GM12865 (cell line): ENCODE measurements at places on chromosomes 4 and X.

DNA sequence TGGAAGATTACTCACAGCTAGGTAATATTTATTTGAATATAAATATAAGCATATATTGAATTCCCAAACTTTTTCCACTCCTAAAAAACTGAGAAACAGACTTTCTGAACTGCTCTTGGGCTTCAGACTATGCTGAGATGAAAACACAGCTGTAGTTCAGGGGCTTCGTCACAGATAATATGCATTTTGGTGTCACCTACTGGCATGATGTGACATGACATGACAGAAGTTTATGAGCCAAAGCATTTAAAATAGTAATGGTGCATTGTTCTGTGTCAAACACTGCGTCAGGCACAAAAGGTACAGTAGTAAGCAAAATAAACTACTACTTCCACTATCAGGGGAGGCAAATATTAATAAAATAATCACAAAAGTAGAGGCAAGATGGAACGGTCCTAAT is 171.3 kb downstream of the BTC start:
- peak; percentile 49 for DNase-seq

GRCh38 chr4:33746979-33747378 is 2497.3 kb downstream of the ARAP2 start:
- DNase-seq = peak; percentile 30

DNA sequence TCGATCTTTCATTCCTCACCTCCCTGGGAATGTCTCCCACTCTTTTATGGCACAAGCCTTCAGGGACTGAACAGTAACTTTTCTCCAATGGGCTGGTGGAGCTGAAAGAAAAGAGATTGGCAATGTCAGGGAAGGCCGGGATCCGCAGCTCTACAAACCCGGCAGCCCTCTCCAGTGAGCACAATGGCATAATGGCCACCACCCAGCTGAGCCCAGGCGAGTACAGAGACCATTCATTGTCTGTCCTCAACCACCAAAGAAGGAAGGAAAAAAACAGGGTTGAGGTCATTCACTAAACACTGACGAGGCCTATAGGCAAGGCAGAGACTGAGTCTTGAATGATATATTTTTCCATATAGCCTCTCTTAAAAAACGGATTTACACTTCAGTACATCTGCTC is 3.6 kb downstream of the GEMIN8 start:
- DNase-seq = no peak

DNA sequence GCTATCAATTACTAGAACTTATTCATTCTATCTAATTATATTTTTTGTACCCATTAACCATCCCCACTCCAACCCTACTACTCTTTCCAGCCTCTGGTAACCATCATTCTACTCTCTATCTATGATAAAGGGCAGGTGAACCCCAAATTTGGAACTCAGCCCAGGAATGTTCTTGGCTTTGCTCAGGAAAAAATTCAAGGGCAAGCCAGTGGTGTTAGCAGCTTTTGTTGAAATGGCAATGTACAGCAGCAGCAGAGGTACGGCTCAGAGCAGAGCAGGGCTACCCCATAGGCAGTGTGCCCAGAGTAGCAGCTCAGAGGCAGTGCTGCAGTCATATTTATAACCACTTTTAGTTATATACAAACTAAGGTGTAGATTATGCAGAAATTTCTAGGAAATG is 138.2 kb downstream of the RNF150 start:
- no peak for DNase-seq

GRCh38 chrX:22338740-22339139 is 66.0 kb downstream of the CBLL2 start:
- no peak for DNase-seq

DNA sequence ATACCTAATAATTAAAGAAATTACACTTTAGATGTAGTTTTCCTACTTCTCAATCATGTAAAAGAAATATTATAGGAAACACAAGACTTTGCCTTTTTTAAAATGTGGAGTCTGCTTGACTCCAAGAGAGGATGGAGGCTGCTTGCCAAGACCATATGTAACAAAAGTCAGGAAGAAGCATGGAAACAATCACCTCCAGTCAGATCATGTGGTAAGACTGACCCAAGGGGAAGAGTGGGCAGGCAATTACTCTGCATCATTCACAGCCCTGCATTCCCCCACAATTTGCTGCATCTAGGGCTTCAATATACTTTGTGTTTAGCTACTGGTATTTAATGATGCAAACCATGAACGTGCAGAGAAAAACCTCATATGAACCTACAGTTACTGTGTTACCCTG is 78.0 kb upstream of the RXFP1 start:
- no peak for DNase-seq

- DNase-seq = no peak
These were observed 109.6 kb upstream of the GIMD1 start for GRCh38 chr4:106478152-106478551.

DNA sequence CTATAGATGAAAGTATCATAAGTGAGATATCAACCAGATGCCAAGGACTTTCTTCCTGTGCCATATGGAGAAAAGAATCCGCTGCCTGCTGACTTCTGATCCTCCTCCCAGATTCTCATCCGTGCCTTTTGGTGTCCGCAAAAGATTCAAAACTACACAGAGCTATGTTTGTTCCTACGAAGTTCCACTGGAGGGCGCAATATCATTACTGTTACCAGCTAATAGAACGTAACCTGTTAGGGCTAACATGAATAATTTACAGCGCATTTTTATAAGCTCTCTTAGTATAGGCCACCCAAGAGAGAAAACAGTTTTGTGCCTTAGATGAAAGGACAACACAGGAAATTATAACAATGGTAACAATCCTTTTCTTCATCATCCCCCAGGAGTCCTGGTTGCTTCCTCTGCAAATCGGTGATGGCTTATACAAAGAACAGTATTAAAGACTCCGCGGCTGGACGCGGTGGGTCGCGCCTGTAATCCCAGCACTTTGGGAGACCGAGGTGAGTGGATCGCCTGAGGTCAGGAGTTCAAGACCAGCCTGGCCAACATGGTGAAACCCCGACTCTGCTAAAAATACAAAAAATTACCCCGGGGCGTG is 22.8 kb upstream of the CENPVL3 start:
- DNase-seq = peak; percentile 35

DNA sequence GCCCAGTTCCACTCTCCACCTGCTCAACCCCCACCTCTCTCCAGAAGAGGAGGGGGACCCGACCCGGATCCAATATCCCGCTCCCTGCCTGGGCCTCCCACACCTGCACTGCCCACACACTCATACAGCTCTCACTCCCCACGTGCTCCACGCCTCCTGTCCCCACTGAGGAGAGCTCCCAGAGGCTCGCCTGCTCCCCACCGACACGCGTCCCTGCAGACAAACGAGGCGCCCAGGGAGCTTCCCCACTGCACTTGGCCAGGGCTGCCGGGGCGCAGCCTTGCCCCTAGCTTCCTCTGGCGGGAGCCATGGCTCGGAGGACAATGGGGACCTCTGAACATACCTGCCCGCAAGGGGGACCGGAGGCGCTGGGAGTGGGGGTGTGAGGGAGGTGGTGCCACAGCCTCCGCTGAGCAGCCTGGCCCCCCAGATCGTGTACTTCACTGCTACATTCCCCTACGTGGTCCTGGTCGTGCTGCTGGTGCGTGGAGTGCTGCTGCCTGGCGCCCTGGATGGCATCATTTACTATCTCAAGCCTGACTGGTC is 5.0 kb downstream of the SLC6A8 start:
- DNase-seq = no peak

DNA sequence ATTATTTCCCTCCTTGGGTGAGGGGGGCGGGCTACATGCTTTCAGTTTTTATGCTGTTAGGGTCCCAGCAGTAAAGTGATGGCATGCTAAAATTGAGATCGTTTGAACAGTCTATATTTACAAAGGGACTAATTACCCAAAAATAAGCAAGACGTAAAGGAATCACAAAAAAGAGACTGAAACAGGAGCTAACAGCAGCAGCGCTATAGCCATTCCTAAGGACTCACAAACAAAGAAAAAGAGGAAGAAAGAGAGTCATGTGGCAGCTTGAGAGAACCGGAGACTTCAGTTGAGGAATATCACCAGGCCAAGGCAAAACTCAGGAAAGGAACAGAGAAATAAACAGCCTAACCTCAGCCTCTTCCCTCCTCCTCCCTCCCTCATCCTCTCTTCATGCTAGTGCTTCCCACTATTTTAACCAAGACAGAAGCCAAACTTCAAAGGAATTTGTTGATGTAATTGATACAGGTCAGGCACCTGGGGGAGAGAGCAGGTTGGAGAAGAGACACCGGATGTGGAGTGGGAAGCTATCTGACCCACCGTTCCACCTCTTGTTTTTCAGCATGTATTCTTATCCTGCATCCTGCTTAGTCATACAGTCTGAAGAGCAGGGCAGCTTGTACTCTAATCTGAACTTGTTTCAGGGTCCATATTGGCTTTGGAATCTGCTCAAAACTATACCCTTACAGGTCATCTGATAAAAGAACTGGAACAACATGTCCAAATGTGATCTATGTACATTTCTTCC is 383.7 kb downstream of the NAF1 start:
- DNase-seq = no peak

- no peak for DNase-seq
These were observed 34.7 kb downstream of the ARX start for GRCh38 chrX:24981030-24981429.

DNA sequence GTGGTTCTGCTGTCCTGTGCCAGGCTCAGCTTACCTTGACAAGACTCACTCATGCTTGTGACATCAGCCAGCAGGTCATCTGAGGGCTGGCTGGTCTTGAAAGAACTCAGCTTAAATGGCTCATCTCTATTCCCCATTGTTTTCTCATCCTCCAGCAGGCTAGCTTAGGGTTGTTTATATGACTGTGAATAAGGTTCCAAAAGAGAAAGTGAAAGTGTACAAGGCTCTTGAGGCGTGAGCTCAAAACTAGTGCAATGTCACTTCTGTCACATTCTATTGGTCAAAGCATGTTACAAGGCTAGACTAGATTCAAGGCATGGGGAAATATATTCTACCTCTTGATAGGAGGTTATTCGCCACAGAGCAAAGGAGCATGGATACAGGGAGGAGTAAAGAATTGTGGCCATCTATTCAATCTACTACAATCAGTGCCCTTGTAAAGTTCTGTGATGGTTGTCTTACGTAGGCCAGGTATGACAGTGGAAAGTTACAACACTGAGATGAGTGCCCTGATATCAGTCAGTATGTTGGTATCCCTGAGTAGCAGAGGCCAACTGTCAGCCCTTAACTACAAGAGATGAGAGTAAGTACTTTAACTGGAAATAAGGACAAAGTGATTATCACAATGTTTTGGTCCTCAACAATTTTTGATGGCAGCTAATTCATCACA is 19.8 kb upstream of the TMLHE start:
- peak; percentile 18 for DNase-seq

DNA sequence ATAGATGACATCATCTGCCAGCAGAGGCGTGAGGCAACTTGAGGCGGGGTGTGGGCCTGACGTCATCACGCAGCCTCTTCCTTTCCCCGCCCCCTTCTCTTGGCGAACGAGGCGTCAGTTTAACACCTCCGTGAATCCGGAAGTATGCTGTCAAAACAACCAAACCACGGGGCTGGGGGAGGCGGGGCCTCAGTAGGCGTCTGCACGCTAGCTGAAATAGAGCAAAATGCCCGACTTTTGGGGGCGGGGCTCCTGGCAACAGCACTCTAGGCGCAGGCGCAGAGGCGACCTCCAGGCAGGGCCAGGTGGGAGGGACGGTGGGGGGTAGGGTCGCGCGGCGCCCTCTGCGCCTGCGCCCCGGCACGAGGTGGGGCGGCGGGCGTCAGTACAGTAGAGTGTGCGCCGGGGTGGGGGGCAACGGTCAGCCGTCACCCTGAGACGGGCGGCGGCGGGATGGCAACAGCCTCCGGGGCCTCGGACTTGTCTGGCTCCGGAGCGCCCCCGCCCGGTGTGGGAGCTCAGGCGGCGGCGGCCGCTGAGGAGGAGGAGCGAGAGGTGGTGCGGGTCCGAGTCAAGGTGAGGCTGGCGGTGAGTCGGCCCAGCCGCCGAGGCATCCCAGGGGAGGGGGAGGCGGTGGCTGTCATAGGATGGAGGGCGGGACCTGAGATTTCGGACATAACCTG is at the start of gene TBC1D25:
Gene TBC1D25, plus strand, starts transcription at position 370 of the 683 bp plus-strand sequence. Its CDS starts 84 bp downstream, at position 454.
- peak; percentile 98 for DNase-seq

DNA sequence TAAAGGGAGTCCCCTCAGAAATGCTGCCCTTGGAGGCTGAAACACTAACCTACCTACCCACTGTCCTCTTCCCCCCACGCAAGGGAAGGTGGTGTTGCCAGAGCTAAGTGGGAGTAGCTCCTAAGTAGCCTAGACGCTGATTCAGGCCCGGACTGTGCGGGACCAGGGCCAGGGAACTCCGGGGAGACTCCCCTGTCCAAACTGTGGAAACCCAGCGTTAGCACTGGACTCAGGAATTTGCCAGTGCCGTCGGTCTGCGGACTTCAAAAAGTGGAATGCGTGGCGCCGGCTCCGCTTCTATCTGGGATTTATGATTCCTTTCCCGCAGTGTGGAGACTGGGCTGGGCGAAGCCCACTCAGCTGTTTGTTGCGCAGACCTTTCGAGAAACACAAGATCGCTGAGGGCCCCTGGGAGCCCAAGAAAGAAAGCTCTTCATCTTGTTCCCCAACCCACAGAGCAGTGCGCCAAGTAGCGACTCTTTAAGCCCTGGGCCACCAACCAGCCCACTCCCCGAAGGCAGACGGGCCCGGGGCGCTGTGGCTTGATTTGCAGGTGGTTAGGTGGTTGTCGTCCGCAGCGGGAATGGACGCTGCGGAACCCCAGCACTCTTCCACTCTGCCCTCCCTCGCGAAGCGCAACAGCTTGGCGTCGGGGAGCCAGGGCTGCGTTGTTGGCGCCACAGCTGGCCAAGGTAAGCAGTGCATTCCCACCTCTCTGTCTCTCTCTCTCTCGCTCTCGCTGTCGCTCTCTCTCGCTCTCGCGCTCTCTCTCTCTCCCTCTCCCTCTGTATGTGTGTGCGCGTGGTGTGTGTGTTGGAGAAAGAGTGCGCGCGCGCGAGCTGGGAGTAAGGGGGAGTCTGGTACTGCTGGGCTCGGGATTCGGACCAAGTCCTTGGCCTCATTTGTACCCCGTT is 2.0 kb downstream of the TMEM255A start:
- peak; percentile 83 for DNase-seq

DNA sequence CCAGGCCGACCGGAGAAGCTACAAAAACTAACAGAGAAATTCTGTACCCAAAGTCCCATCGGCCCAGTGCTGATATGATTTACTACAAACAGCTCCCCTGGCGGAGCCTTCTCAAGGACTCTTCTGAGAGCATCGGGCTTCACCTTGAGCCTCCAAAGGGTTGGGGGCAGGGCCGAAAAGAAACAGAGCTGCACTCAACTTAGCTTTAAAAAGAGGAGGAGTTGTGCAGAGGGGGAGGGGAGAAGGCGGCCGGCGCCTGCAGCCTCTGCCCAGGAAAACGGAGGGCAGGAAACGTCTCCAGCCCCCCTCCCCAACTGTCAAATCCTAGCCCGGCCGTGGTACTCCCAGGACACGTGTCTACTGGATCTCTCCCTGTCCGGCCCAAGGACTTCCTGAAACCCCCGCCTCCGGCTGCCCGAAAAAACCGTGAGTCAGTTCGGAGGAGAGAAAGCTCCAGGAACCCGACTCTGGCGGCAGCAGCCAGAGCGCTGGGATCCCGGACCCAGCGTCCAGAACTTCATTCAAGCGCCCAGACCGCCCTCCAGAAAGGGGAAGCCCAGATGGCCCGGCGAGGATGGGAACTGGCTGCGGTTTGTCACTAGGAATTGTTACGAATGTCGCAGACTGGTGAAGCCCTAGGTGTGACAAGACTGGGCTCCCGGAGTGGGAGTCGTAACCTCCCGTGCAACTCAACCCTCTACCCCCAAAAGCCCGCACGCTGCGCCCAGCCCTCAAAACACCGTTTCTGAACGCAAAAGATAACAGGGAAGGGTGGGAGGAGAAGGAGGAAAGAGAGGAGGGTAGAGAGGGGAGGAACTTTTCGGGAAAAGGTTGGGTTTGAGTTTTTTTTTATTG is 973 bp downstream of the ADAMTS3 start:
- peak; percentile 21 for DNase-seq
